Suppressor macrophage treated with lipopolysaccharide for 4 hours (primary cell): ENCODE measurements at places on chromosomes 5 and 9.

GRCh38 chr5:33936004-33936380, 194 bp upstream of the RXFP3 start:
- peak; percentile 9 for DNase-seq

GRCh38 chr5:39579750-39580149, 155.0 kb upstream of the DAB2 start:
- DNase-seq, result no peak

GRCh38 chr5:94908889-94909480, 290.5 kb downstream of the SLF1 start:
- peak; percentile 40 for DNase-seq

DNA sequence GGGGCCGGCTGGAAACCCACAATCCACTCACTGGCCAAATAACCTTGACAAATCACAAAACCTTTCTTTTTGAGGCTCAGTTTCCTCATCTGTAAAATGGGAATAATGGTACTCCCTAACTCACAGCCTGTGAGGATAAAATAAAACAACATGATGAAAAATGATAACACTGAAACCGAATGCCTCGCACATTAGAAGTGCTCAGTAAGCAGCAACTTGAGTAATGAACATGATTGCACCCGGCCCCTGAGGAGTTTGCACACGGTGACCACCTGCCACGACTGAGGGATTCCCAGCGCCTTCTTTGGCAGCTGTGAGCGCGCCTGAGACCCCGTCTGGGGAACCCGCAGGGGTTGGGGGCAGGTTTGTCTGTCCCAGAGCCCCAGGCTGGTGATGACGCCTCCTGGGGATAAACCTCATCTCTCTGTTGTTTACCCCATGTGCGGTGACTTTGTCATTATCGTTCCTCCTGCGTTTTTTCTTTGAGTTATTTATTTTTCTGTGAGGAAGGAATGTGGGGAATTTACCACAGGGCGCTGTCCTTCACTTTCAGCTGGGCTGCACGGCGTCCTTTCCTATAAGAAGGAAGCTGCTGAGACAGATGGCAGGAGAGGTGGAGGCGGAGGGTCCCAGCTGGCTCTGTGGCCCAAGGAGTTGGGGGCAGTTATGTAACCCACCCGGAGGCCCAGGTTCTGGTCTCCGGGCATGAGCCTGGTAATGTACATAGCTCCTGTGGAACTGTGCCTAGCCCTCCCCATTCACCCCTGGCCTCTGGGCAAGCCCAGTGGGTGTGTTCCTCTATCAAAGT, 3.0 kb upstream of the SYNPO start:
- DNase-seq, result no peak

DNA sequence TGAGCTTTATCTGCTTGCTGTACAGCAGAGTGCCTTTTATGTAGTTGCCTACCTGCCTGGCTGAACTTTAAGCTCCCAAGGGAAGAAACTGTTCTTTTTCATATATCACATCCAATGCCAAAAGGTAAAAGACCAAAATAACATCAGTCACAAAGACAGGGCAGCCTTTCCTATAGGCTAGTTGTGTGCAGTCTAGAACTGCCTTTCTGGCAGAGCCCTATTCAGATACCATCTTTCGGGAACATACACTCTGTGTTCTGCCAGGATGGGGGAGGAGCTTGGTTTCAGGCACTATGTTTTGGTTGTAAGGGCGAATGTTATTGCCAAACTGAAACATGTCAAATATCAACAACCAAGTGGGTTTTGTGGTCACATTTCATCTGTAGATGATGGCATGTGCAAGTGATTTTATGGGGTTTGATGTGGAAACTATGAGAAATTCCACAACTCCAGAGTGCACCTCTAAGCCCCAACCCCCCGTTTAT, 314.5 kb downstream of the ADGRV1 start:
- DNase-seq, result peak; percentile 46
